ENCODE measurements at places on chromosomes 5 and 9. TPM values are rescaled to one million over a fixed set of nuclear protein-coding genes. Genes with fewer than 3 reads are reported as not detected.

DNA sequence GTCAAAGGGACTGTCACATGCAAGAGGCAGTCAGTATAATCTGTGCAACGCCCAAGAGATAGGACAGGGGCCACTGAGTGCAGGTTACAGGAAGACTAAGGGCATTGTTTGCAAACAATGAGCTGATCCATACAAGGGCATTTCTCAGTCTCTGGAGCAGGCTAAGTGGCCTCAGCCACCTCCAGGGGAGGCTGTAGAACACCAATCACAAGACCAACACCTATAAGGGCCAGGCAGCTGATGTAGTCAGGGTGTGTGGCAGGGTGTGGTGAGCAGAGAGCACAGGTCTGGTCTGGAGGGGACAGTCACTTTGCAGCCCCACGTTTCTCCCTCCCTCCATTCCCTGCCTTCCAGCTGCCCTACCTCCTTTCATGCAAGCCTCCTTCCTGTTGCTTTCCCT, 83.2 kb upstream of the ADRA1B start:
- peaks cover 2% of the 10 kb centered on the region for H3K27me3 ChIP-seq
- no peak overlapping the region for H3K4me3 ChIP-seq
- no peaks in the 10 kb centered on the region for H3K36me3 ChIP-seq

GRCh38 chr5:17785774-17786173, 151.5 kb downstream of the TAF11L14 start:
- no peak for DNase-seq
- H3K27ac ChIP-seq: no peak overlapping the region
- H3K27me3 ChIP-seq: no peaks in the 10 kb centered on the region
- no peaks in the 10 kb centered on the region for H3K4me1 ChIP-seq

DNA sequence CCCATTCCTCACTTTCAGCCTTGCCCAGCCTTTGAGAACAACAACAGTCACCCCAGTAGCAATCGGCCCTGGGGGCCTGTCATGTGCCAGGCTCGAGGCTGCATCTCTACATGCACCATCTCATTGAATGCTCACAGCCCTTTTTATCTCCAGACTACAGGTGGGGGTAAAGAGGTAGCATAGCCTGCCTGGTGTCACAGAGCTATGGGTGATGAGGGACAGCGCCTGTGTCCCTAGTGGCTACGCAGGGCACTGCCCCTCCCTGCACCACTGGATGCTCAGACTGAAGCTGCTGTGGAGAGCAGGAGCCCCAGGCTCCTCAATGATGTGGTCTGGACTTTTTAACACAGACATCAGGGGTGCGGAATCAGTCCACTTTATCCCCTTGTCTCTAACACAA, 2.8 kb downstream of the CAMK2A start:
- no peaks in the 10 kb centered on the region for H3K4me1 ChIP-seq
- no peak overlapping the region for H3K27ac ChIP-seq
- peaks cover 25% of the 10 kb centered on the region for H3K27me3 ChIP-seq

GRCh38 chr9:2356041-2356790, 265.4 kb upstream of the VLDLR start:
- H3K36me3 ChIP-seq: no peaks in the 10 kb centered on the region
- DNase-seq: no peak
- no peaks in the 10 kb centered on the region for H3K27me3 ChIP-seq
- no peaks in the 10 kb centered on the region for H3K4me1 ChIP-seq
- no peak overlapping the region for H3K4me3 ChIP-seq

DNA sequence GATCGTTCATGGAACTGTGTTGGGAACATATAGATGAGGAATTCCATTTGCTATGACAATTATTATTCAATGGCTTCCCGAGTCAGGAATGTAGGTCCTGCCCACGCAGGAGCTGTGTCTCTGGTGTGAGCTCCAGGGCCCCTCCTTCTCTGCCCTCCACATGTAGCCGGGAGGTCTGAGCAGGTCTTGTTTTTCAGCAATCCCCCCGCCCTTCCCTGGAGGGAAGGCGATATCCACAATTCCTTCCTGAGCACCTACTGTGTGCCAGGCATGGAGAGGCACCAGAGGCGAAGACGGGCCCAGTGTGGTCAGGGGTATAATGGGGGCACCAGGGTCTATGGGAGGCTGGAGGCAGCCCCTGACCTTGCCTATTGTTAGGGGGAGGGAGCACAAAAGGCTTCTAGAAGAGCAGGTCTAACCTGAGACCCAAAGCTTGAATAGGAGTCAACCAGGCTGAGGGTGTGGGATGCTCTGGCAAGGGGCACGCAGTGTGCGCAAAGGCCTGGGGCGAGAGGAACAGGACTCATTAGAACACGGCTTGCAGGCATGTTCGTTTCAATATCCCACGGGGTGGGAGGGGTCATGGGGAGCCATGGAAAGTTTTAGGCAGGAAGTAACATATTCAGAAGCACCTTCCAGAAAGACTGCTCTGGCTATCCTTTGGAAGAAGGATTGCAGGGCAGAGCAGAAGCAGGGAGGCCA, 154.9 kb downstream of the C9orf50 start:
- H3K27me3 ChIP-seq: no peaks in the 10 kb centered on the region
- peaks cover 22% of the 10 kb centered on the region for H3K4me1 ChIP-seq
- H3K4me3 ChIP-seq: no peak overlapping the region
- H3K27ac ChIP-seq: peak overlapping the region; percentile 38
- DNase-seq: no peak

DNA sequence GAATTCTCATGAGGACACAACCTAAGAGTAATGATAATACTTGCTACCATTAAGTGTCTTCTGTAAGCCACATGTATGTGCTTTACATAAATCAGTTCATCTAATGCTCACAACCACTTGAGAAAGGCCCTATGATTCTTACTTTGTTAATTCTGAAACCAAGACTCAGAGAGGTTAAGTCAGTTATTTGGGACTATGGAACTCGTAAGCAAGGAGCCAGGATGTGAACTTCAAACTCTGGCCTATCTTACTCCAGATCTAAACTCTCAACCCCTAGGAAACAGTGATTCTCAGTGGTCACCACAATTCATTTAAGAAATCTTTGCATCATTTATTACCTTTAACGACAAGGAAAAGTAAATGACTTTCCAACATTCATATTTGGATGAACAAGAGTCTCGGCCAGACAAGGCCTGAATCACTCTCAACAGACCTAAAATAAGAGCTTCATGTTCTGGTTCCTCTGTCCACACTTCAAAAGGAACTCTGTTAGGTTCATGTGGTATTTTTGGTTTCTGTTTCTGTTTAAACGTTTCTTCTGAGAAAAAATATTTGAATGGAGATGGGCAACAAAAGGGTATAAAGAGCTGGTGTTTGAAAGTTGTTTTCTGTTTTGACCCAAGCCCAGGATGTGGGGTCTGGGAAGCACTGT, 104.8 kb downstream of the LPAR1 start:
- no peaks in the 10 kb centered on the region for H3K36me3 ChIP-seq
- H3K4me1 ChIP-seq: peaks cover 4% of the 10 kb centered on the region
- H3K4me3 ChIP-seq: no peak overlapping the region
- no peak for DNase-seq
- peak overlapping the region; percentile 3 for H3K27ac ChIP-seq

GRCh38 chr5:175693741-175694140, 35.9 kb downstream of the HRH2 start:
- no peak overlapping the region for H3K4me3 ChIP-seq
- no peaks in the 10 kb centered on the region for H3K27me3 ChIP-seq
- H3K27ac ChIP-seq: no peak overlapping the region
- H3K36me3 ChIP-seq: no peaks in the 10 kb centered on the region
- peaks cover 24% of the 10 kb centered on the region for H3K4me1 ChIP-seq
- DNase-seq: no peak

DNA sequence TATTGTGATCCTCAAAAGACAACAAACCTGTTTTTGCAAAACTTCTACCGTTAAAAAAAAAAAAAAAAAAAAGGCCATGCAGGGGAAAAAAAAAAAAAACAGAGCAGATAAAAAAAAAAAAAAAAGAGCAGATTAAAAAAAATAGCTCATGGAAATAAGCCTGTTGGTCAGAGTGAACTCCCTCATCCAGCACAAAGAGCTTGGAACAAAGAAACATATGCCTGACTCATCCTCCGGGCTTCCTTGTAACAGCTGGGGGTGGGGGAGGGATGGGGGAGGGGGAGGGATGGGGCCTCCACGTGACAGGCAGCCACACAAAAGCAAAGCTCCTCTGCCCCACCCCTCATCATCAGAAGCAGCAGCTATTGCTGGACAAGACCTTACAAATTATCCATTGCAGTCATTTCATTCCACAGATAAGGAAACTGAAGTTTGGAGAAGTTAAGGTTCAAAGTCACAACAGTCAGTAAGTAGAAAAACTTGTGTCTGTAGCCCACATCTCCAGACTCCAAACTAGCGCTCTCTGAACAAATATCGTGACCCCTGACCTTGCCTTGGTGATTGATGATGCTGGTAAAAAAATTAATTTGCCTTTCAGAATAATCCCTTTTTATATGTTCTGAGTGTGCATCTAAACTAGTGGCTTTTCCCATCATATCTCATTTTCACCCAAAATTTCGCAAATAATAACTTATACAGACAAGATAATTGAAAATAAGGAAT, 38.9 kb downstream of the SLC35D2 start:
- peak overlapping the region; percentile 65 for H3K27ac ChIP-seq
- H3K36me3 ChIP-seq: peaks cover 9% of the 10 kb centered on the region
- no peaks in the 10 kb centered on the region for H3K27me3 ChIP-seq
- DNase-seq: peak; percentile 83
- peaks cover 5% of the 10 kb centered on the region for H3K4me1 ChIP-seq
- no peak overlapping the region for H3K4me3 ChIP-seq

- DNase-seq: no peak
- H3K4me3 ChIP-seq: no peak overlapping the region
- H3K27me3 ChIP-seq: no peaks in the 10 kb centered on the region
- no peaks in the 10 kb centered on the region for H3K36me3 ChIP-seq
- H3K4me1 ChIP-seq: no peaks in the 10 kb centered on the region
These were observed 9.9 kb downstream of the POLR3G start for GRCh38 chr5:90484540-90484939.

DNA sequence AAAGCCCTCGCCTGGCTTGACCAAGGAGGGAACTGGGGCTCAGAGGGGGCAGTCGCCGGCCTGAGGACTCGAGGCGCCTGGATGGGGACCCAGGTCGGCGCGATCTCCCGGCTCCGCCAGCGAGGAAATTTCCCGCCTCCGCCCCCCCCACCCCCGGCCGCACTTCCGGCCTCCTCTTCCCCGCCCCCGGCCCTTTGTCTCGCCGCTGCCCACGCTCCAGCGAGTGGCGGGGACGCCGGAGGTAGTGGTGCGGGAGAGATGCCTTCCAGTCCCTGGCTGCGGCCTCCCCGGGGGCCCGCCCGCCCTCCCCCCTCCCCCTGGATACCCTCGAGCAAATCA, 448 bp upstream of the GPRIN1 start:
- peaks cover 3% of the 10 kb centered on the region for H3K4me1 ChIP-seq
- peak overlapping the region; percentile 41 for H3K4me3 ChIP-seq
- no peak overlapping the region for H3K27ac ChIP-seq
- DNase-seq: no peak

DNA sequence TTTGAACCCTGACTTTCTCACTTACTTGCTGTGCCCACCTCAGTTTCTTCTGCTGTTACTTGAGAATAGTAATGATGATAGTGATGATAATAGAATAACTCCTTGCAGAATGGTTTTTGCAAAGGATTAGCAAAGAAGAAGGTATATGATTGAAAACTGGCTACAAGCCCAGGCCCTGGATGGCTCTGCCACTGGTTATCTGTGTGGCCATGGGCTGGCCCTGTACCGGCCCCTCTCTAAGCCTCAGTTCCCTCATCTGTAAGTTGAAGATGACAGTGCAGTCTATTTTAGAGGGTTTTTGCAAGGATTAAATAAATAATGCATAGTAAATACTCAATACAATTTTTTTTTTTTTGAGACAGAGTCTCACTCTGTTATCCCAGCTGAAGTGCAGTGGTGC, 6.2 kb downstream of the TTLL11 start:
- no peak overlapping the region for H3K27ac ChIP-seq
- no peaks in the 10 kb centered on the region for H3K27me3 ChIP-seq
- no peak for DNase-seq
- H3K4me3 ChIP-seq: no peak overlapping the region

Gene PCDHA3
- polyA plus RNA-seq: 0.10 TPM

Gene CORO2A
- 35.1 TPM for polyA plus RNA-seq

Gene REEP5
- 69.4 TPM for polyA plus RNA-seq

Gene GFI1B
- polyA plus RNA-seq: 0.89 TPM

Measured in small intestine (tissue), 16 donors.